T-helper 17 cell (primary cell): ENCODE measurements at places on chromosomes 5 and 9.

GRCh38 chr5:149150457-149150856 is 9.2 kb downstream of the ABLIM3 start:
- no peak overlapping the region for H3K27ac ChIP-seq
- H3K36me3 ChIP-seq: no peaks in the 10 kb centered on the region
- no peak for DNase-seq
- H3K4me1 ChIP-seq: no peaks in the 10 kb centered on the region

DNA sequence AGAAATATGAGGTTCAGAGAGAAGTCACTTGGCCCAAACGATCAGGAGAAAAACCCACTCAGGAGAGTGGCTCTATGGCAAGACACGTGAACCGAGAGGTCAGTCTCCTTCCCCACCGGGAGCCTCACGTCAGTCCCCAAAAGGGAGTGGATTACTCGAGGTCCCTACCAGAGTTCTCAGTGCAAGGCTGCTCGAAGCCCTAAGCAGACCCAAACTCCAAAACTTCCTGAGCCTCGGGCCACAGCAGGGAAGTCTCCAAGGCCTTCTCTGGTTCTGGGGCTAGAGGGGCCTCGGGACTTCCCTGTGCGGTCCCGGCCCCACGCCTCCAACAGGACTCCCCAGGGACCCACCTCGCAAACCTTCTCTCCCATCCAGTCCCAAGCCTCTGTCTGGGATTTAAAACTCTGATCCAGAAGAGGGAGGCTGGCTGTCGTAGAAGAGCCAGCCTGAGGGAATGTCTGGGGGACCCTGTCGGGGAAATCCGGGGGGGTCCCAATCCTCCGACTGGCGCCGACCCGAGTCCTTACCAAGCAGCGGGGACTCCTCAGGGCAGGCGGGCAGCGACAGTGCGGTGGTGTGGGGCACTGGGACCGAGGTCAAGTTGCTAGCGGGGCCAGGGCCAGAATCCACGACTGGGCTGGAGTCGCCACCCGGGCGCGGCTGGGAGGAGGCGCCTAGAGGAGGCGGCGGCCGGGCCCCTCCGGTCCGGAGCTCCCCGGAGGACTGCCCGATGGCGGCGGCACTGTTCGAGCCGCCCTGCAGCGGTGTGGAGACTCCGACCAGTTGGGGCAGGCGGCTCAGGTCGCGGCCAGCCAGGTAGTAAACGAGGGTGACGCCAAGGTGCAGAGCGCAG is 679 bp downstream of the B4GALT1 start:
- H3K27me3 ChIP-seq: no peaks in the 10 kb centered on the region
- peaks cover 60% of the 10 kb centered on the region for H3K4me1 ChIP-seq
- peak overlapping the region; percentile 99 for H3K27ac ChIP-seq

DNA sequence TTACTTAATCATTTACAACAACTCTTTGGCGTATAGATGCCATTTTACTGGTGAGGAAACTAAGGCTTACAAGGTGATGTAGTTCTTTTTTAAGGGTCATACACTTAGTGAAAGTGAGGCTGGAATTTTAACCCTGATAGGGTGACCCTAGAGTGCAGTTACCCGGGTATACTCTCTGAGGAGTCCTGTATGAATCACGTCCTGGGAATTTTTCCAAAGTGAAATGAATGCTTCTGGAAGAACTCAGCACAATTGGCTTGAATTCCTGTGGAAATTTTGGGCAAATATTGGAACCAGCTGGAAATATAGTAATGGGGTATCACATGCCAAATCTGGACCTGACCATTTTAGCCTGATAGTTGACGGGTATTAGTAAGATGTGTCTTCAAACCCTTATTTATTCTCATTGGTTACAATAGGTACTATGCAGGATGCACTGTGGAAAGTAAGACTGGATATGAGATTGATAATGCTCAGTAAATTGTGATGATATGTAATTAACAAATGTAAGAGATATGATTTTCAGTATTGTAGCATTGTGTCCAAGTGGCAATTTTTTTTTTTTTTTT is 14.8 kb downstream of the SUB1 start:
- H3K36me3 ChIP-seq: peaks cover 8% of the 10 kb centered on the region
- peak overlapping the region; percentile 67 for H3K27ac ChIP-seq
- no peak overlapping the region for H3K4me3 ChIP-seq
- peaks cover 51% of the 10 kb centered on the region for H3K4me1 ChIP-seq
- no peaks in the 10 kb centered on the region for H3K27me3 ChIP-seq
- DNase-seq: no peak

- H3K4me1 ChIP-seq: peaks cover 17% of the 10 kb centered on the region
- no peak overlapping the region for H3K27ac ChIP-seq
- H3K36me3 ChIP-seq: peaks cover 10% of the 10 kb centered on the region
- peak; percentile 32 for DNase-seq
- H3K4me3 ChIP-seq: peak overlapping the region; percentile 1
- peaks cover 43% of the 10 kb centered on the region for H3K27me3 ChIP-seq
These were observed 38.0 kb downstream of the PAX5 start for GRCh38 chr9:36995927-36996705.

DNA sequence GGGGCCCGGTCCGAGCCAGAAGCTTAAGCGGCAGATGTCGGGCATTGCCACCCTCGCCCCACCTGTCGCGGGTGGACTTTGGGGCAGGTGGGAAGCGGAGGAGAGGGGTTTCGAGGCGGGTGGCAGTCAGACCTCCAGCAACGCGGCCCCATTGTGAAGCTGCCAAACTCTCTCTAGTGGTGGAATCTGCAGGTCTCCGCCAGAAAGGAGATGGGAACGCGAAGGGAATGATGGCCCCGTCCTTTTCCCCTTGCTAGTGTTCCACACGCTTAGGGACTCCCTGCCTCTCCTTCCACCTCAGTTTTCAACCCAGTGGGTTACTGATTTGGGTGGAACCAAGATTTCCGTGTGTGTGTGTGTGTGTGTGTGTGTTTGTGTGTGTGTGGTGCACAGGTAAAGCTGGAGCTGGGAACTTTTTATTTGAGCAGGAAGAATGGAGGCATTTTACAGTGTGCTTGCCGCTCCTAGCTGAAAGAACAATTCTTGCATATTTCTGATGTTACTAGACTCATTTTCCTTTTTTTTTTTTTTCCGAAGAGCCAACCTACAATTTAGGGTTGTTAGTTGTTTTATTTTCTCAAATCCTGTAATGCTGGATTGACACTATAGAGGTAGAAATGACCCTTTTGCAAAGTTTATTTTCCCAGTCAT is 1.3 kb downstream of the MACIR start:
- H3K27me3 ChIP-seq: peaks cover 16% of the 10 kb centered on the region
- peaks cover 17% of the 10 kb centered on the region for H3K4me1 ChIP-seq
- H3K27ac ChIP-seq: no peak overlapping the region
- H3K36me3 ChIP-seq: no peaks in the 10 kb centered on the region
- no peak for DNase-seq

DNA sequence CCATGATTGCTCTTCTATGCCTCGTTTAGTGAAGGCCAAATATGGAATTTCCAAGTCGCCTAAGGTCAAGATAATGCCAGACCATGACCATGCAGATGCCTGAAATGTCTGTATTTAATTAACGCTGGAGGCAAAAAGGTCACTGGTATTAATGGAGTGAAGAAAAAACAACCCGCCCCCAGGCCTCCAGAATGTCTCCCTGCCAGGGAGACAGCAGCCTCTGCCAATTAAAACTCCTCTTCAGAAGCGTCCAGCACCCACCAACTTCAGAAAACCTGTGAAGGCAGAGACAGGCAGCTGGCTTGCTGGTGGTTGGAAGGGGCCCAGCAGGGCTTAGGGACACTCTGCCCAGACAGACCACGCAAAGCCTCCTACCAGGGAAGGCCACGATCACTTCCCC is 94.4 kb downstream of the VAV2 start:
- H3K36me3 ChIP-seq: no peaks in the 10 kb centered on the region
- H3K27ac ChIP-seq: no peak overlapping the region
- H3K4me1 ChIP-seq: peaks cover 2% of the 10 kb centered on the region
- H3K4me3 ChIP-seq: no peak overlapping the region

GRCh38 chr5:58716713-58717112 is 133.8 kb downstream of the RAB3C start:
- no peaks in the 10 kb centered on the region for H3K36me3 ChIP-seq
- no peak overlapping the region for H3K27ac ChIP-seq
- H3K4me3 ChIP-seq: no peak overlapping the region
- H3K4me1 ChIP-seq: no peaks in the 10 kb centered on the region
- H3K27me3 ChIP-seq: peaks cover 16% of the 10 kb centered on the region

DNA sequence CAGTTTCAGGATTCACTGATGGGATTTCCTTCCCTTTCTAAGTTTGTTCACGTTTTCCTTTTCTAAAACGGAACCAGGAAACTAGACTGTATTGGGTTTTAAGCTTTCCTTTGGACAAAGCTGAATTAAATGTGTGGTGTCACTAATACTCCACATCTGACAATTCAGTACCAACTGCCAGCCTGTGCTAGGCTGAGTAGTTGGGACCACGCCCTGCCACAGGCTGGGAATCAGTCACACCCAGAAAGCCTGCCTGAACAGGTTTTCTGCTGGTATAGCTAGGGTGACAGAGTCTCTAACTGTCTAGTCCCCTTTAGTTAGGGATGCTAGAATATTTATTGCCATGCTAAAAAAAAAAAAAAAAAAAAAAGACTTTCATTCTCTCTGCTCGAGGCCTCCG is 15.6 kb downstream of the SPACA9 start:
- peaks cover 4% of the 10 kb centered on the region for H3K36me3 ChIP-seq
- H3K27me3 ChIP-seq: no peaks in the 10 kb centered on the region
- DNase-seq: no peak

- no peak overlapping the region for H3K4me3 ChIP-seq
- no peak for DNase-seq
- no peak overlapping the region for H3K27ac ChIP-seq
- H3K36me3 ChIP-seq: peaks cover 3% of the 10 kb centered on the region
These were observed 193.4 kb upstream of the NUDT12 start for GRCh38 chr5:103755974-103756373.

DNA sequence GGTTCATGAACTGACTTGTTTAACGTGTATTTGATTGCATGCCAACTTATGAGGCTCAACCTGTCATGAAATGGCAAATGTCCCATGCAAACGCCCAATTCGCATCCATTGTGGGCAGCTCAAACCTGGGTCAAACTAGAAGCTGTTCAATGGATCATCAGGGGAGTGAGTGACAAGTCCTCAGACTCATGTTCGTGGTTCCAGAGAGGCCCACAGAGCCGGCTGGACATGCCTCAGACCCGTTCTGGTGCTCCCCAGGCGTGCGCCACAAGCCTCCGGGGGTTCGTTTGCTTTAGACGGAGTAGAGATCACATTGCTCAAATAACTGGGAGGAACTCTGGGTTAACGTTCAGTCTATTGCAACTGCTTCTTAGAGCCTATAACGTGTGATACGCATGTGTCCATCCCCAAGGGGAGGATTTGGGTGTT is 15.0 kb downstream of the GFI1B start:
- peaks cover 6% of the 10 kb centered on the region for H3K36me3 ChIP-seq
- peaks cover 8% of the 10 kb centered on the region for H3K4me1 ChIP-seq
- H3K4me3 ChIP-seq: no peak overlapping the region
- no peak for DNase-seq

DNA sequence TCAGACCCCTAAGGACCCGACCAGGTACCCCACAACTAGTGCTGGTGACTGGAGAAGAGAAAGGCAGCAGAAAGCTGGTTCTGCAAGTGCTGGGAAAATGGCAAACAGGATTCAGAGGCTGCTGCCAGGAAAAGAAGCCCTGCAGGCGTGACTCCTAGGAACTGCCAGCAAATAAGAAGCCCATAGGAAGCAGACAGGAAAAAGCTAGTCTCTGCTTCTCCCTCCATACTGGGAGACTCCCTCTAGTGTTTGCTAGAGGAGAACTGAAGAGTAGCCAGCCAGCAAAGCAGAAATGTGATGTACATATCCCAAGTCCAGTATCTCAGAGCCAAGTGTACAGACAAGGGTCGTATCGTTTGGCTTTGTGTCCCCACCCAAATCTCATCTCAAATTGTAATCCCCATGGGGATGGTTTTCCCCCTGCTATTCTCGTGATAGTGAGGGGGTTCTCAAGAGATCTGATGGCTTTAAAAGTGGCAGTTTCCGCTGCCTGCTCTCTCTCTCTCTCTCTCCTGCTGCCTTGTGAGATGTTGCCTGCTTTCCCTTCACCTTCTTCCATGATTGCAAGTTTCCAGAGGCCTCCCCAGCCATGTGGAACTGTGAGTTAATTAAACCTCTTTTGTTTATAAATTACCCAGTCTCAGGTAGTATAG is 38.1 kb upstream of the TUSC1 start:
- H3K27me3 ChIP-seq: no peaks in the 10 kb centered on the region
- no peaks in the 10 kb centered on the region for H3K4me1 ChIP-seq
- no peak overlapping the region for H3K27ac ChIP-seq
- no peak overlapping the region for H3K4me3 ChIP-seq
- no peaks in the 10 kb centered on the region for H3K36me3 ChIP-seq
